GOT3 (cell line): ENCODE measurements at places on chromosomes 1 and 21.

DNA sequence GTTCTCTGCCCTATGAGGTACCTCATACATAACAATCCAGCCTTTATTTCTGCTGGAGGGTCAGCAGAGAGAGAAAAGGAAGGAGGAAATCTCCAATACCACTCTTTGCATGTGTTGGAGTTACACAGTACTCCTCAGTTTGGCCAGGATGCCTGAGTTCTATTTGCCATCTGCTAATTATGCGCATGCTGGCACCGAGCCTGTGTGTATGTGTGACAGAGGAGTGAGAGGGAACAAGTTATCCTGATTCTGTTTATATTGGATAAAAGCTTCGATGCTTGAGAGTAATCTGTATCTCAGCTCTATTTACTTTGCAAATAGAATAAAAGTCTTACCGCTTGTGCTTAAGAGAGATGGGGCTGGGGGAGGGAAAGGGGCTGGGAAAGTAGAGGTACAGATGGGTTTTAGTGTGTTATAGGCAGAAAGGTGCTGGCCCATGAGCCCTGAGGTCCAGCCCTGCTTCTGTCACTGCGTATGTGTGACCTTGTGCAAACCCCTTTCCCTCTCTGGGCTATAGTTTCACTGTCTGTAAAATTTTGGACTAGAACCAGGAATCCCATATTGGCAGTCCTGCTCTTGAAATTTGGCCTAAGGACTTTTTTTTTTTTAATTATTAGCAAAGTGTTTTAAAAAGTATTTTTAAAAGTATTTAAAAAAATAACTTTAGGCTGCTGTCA is 54.5 kb upstream of the PLXNA2 start:
- no peak for DNase-seq

DNA sequence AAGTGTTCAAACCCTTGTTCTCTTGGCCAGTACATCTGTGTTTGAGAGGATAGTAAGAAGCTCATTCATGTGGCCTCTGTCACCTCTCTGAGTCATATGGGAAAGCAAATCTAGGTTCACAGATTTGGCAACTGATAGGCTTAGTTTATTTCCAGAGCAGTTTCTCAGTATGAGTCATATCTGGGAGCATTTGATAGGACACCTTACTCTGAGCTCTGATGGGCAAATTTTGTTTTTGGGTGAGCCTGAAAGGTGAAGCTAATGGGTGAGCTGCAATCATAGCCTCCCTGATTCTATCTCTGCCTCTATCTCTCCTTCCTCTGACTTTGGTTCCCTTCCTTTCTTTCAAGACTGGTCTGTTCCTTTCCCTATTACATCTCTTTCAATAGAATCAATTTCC is 134.4 kb downstream of the S1PR1 start:
- DNase-seq: no peak

GRCh38 chr1:201172999-201173610 is 17.5 kb upstream of the IGFN1 start:
- no peak for DNase-seq

DNA sequence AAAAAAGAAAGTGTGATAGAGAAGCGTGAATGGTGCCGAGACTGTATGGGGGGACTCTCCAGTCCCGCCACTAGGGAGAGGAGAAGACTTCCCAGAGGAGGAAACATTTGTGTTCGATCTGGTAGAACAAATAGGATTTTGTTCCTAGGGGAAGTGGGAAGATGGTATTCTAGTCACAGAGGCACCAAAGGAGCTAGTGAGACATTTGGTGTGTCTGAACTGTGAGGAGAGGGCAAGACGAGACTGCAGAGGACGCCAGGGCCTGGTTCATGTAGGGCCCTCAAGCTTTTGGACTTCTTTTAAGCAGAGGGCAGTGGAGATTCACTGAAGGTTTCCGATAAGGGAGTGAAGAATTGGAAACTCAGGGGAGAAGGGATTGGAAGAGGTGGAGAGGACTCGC is 2.9 kb downstream of the BTBD19 start:
- DNase-seq: no peak

DNA sequence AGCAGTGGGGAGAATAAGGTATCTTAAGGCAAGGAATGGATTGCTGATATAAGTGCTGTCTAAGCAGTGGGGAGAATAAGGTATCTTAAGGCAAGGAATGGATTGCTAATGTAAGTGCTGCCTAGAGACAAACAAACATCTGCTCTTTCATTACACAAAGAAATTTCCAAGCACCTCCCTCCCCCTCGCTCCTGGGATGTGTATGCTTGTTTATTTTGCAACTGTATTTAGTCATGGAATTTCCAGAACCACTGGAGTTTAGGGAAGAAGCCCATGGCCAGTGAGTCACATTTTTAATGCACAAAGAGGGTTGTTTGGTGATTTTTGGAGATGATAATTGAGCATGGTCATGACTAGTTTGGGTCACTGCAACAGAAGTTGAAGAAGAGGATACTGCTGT is 21.5 kb downstream of the PDPN start:
- DNase-seq: peak; percentile 46

DNA sequence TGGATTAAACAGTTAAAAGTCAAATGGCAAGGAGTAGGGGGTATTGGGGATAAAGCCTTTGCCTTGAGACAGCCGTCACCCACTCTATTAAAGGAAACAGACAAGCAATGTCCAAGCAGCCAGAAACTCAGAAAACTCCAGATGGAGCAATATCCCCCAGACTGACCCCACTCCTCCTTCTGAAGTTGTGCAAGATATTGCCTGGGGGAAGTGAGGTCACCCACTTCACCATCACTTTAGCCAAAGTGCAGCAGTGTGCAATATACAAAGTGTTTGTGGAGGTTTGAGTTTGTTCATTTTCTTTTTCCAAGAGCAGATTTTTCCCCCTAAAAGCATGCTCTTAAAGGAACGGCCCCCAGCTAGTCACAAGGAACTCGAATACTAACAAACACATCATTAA is 125.1 kb downstream of the ETS2 start:
- DNase-seq: no peak

- no peak for DNase-seq
Measured at GRCh38 chr1:192489047-192489446, 86.5 kb upstream of the RGS1 start.

DNA sequence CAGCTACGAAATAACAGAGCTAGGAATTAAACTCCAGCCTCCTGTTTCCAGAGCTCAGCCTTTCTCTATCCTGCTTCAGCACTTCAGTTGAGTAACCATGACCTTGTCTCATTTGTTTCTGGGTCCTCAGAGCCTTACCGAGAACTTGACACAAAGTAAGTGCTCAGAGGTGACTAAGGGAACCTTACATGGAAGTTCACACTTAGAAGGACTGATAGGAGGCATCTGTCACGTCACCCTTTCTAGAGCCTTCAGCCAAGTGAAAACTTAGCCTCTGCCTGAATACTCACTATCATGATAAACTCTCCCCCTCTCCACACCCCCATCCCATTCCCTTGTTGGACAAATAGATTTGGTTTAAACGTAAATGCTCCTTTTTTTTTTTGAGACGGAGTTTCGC is 9.8 kb upstream of the LUZP1 start:
- DNase-seq: no peak

GRCh38 chr1:24278726-24279125 is 40.4 kb upstream of the GRHL3 start:
- DNase-seq: no peak

- no peak for DNase-seq
Measured at GRCh38 chr1:241308471-241308870, 48.5 kb downstream of the RGS7 start.

GRCh38 chr1:76820028-76820427 is 47.3 kb upstream of the ST6GALNAC5 start:
- DNase-seq: no peak
